Mucosa of descending colon (tissue), 3 donors: ENCODE measurements at places on chromosomes 2 and 18.

DNA sequence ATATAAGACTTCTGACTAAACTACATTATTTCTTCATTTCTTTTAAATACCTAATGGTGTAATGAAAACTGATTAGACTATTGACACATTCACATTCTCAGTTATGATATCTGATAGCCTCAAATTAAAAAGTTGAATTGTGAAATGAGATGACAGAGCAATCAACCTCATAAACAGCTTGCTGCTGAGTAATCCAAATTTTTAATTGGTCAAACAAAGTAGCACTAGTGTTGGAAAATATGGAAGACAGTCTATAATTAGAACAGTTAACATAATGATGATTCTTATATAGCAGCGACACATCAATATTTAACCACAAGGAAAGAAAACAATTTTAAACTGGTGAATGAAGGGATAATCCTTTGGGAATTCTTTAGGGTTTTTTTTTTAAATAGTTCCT is 91.9 kb upstream of the LRP1B start:
- DNase-seq = no peak

GRCh38 chr2:6067089-6067488 is 374.9 kb downstream of the SOX11 start:
- DNase-seq = no peak

- DNase-seq = peak; percentile 60
Measured at GRCh38 chr2:16400127-16400623, 265.5 kb downstream of the CYRIA start.

- DNase-seq = no peak
Measured at GRCh38 chr2:3571284-3571683, 3.8 kb upstream of the RPS7 start.

- DNase-seq = no peak
Measured at GRCh38 chr2:100741880-100742276, 78.1 kb upstream of the NPAS2 start.

DNA sequence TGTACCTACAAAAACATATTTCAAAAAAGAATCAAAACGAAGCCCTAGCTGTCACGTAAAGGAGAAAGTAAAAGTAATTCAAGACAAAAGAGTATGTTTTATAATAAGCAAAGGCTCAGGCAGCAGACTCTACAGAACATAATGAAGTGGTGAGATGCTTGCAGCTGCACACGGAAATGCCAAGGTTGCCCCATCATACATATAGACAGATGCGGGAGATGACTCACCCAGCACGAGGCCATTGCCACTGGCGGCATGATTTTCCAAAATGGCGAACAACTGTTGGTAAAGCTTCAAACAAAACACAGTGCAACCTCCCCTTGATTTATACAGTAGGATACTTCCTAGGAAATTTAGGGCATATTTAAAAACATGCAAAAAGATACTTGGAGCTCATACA is 26.0 kb upstream of the C1QL2 start:
- DNase-seq = no peak

- peak; percentile 57 for DNase-seq
Measured at GRCh38 chr2:160406591-160407392, 86.8 kb downstream of the RBMS1 start.

- no peak for DNase-seq
Measured at GRCh38 chr2:7180638-7181370, 263.6 kb downstream of the RNF144A start.

GRCh38 chr2:120219291-120219690 is 3.9 kb downstream of the TMEM185B start:
- DNase-seq = no peak

- no peak for DNase-seq
Measured at GRCh38 chr2:134634054-134634753, 84.6 kb downstream of the TMEM163 start.

DNA sequence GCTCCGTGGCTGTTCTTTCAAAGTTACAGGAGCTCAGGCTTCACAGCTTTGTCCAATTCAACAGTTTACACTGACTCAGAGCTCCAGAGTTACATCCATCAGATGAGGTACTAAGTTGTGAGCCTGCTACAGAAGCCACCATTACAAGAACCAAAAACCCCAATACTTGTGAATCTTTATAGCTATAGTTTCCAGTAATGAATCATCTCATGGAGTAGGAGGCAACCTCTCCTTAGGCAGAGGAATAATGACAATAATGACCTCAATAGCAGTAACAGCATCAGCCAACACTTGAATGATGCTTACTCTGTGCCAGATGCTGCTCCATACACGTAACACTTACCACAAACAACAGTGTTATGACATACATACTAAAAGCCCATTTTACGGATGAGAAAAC is 3.6 kb downstream of the ZC3H8 start:
- no peak for DNase-seq

GRCh38 chr2:170715932-170716777 is 1.0 kb downstream of the SP5 start:
- peak; percentile 41 for DNase-seq

- DNase-seq = no peak
Measured at GRCh38 chr2:236764716-236765115, 195.1 kb downstream of the ACKR3 start.

DNA sequence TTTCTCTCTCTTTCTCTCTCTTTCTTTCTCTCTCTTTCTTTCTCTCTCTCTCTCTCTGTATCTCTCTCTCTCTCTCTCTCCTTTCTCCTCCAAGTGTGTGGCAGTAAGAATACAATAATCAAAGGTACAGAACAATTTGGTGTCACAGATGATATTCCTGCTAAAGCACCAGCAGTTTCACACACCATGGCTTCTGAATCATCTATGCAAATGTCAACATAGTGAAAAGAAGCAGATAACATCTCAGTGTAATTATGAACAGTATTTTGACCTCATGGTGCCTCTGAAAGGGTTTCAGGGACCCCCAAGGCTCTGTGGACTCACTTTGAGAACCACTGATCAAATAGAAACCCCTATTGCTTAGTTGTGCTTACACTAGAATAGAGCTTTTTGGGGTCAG is 38.5 kb upstream of the CSRNP3 start:
- no peak for DNase-seq

- no peak for DNase-seq
Measured at GRCh38 chr18:45958027-45958426, 9.1 kb downstream of the EPG5 start.

- DNase-seq = no peak
Measured at GRCh38 chr2:98282109-98282508, 64.1 kb upstream of the CNGA3 start.

DNA sequence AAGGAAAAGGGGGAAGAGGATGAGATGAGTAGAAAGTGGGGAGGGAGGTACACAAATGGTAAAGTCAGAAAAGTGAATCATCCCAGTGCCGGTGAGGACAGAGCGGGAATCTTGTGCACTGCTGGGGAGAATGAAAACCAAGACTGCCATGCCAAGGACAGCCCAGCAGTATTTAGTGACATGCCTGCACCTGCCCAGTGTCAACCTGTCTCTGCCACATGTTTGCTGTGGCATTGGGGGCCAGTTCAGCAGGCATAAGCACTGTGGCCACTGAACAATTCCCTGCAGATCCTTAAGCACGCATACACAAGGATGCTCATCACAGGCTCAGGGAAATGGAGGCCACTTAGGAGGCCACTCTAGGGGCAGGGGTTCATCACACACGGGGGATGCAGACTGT is 5.2 kb upstream of the KCNK3 start:
- DNase-seq = no peak

- DNase-seq = no peak
Measured at GRCh38 chr2:9462886-9463697, 11.3 kb upstream of the IAH1 start.

GRCh38 chr2:42493468-42494354 is at the start of gene KCNG3:
KCNG3 (minus strand) TSS chr2:42493982; CDS start chr2:42493501, 481 bp downstream.
- DNase-seq = peak; percentile 83

GRCh38 chr18:54393648-54394294 is 36.1 kb downstream of the C18orf54 start:
- DNase-seq = peak; percentile 45

DNA sequence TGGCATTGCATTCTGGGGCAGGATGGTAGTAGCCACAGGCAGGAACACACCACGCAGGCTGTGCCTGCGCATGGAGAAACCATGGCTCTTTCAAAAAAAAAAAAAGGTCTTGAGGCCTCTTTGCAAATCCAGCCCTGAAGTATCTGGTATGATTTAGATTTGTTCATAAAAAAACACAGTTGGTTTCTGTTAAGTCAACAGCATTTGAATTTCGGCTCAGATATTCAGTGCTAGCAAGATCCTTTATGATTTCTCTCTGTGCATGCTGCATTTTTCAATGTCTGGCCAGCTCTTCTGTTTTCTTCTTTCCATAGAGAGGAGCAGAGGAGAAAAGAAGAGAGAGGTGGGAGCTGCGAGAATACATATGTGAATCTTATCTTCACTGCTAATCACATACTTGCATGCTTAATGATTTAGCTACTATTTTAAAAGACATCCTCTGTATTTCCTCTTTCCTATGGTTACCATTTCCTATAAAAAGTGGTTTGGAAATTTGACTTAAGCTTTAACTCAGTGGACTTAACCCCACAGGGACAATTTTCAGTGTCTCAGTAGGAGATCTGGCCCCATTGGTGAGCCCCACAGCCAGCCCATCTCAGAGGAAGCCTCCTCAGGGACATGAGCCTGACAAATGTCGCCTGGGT is 214.3 kb upstream of the APCDD1 start:
- DNase-seq = no peak

DNA sequence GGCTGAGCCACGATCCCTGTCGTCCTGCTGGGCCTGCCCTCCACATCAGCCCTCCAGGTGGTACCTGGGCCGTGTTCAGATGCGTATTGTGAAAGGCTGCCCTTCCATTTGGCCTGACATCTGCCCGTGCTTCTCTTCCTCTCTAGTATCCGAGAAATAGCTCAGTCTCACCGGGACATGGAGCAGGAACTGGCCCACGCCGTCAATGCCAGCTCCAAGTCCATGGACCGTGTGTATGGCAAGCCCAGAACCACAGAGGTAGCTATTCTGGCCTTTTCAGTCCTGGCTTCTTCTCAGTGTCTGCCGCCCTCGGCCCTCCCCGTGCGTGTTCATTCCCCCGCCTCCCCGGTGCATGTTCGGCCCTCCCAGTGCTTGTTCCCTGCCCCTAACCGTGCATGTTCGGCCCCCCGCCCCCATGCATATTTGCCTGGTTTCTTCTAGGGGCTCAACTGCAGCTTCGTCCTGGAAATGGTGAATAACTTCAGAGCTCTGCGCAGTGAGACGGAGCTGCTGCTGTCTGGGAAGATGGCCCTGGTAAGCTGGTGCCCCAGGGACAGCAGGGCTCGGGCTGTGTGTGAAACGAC is 104.3 kb downstream of the USP40 start:
- DNase-seq = no peak

DNA sequence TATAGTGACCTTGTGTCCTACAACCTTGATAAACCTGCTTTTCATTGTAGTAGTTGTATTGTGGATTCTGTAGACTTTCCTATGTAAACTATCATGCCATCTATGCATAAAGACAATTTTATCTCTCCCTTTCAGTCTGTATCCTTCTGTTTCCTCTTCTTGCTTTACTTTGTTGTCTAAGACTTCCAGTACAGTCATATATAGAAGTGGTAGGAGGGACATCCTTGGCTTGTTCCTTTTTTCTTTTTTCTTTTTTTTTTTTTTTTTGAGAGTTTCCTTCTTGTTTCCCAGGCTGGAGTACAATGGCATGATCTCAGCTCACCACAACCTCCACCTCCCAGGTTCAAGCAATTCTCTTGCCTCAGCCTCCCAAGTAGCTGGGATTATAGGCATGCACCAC is 39.7 kb downstream of the UBE2F start:
- no peak for DNase-seq

- DNase-seq = no peak
Measured at GRCh38 chr18:79006106-79006795, 26.6 kb downstream of the SALL3 start.

- no peak for DNase-seq
Measured at GRCh38 chr2:127652786-127653357, 6.9 kb downstream of the GPR17 start.

GRCh38 chr2:232436381-232437194 is 19.4 kb upstream of the ALPI start:
- no peak for DNase-seq

GRCh38 chr2:130387804-130388203 is 31.9 kb downstream of the PTPN18 start:
- no peak for DNase-seq

GRCh38 chr2:176553685-176554100 is 284.5 kb downstream of the MTX2 start:
- DNase-seq = peak; percentile 74

DNA sequence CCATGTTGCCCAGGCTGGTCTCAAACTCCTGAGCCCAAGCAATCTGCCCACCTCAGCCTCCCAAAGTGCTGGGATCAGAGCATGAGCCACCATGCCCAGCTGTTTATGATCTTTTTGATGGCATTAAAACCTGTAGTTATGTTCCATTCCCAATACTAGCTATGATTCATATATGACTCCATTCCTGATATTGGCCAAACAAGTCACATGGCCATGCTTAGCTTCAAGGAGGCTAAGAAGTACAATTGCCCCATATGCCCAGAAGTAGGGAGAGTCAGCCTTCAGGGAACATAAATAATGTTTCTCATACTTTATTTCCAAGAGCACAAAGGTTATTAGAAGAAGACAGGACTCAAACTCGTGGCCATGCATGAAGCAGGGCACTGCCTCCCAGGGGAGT is 132.4 kb upstream of the RAB6C start:
- no peak for DNase-seq

DNA sequence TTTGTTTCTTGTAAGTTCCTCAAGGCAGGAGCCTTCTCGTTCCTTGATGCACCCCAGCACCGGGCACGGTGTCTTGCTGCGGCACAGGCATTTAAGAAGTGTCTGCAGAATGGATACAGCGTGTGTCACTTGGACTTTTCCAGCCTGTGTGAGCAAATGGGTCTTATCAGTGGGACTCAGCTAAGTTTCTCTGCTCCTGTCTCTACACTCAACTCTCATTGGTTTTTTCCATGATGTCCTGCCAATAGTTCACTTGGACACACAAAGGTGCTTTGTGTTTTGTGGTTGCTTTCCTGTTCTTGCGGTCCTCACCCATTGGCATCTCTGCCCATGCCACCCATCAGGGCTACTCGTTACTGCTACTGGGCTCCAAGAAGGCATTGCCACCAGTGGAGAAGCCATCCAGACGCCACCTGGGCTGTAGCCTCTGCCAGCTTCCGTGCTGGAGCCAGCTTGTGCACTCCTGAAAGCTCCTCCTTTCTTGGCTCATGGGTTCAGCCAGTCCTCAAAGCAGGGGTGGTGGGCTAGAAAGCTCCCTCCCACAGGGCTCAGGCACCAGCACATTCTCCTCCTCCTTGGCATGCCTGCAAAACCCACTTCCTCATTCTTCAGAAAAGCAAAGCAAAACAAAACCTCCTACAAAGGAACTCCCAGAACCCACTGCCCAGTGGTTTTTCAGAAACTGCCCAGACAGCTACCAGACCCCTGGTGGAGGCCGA is 41.4 kb downstream of the IL1R2 start:
- peak; percentile 55 for DNase-seq
